Activated CD8-positive, alpha-beta memory T cell treated with anti-CD3 and anti-CD28 coated beads for 48 hours (primary cell): ENCODE measurements at places on chromosomes 3 and 15.

- no peak for DNase-seq
Measured at GRCh38 chr3:149462051-149462450, 12.4 kb upstream of the TM4SF4 start.

GRCh38 chr3:142944342-142944741 lies 19.1 kb downstream of the PAQR9 start:
- DNase-seq: no peak

- DNase-seq: no peak
Measured at GRCh38 chr3:102017784-102018183, 168.5 kb downstream of the NFKBIZ start.

- DNase-seq: no peak
Measured at GRCh38 chr3:72625602-72626337, 222.5 kb downstream of the SHQ1 start.

DNA sequence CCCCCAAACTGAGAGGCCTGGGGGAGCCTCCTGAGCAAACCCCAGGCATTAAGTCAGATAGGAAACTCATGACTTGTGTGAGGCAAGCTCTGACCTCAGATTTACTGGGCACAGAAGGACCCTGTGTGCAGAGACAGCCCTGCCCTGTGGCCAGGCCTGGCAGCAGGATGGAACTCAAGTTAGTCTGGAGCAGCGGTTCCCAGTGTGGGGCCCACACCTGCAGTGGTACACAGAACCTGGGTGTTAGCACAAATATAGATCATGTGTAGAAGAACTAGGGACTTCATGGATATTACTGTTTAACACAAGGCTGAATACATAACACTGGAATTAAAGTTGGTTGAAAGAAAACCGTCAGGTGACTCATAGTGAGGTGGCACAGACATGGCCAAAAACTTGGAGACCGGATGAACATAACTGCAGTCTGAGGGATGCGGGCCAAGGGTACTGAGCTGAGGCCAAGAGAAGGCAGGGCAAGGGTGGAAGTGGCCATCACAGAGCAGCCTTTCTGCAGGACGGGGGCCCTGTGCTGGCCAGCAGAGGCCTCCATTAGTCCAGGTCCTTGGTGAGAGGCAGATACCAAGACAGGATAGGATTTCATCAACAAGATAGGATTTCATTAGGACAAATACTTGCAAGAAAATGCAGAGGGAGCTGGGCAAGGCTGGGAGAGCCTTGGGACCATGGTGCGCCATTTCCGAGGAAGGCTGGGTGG lies 40.9 kb downstream of the IRAK2 start:
- DNase-seq: no peak

GRCh38 chr3:71391361-71391760 lies 192.2 kb downstream of the FOXP1 start:
- DNase-seq: no peak

DNA sequence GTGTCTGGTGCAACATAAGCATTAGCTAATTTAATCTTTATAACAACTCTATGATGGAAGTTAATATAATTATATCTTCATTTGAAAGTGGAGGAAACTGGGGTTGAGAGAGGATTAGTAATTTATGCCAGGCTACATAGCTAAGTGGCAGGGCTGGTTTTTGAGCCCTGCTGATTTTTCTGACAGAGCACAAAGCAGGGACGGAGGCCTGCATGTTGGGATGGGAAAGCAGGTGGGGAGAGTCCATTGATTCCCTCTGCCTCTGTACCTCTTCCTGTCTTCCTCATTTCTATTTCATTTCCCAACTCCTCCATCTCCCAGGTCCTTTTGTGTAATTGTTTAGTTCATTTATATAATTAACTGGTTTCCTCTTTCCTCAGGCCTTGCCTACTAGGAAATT lies 251.6 kb upstream of the ZPLD1 start:
- no peak for DNase-seq

- DNase-seq: no peak
Measured at GRCh38 chr3:127524296-127524896, 66.1 kb downstream of the TPRA1 start.

DNA sequence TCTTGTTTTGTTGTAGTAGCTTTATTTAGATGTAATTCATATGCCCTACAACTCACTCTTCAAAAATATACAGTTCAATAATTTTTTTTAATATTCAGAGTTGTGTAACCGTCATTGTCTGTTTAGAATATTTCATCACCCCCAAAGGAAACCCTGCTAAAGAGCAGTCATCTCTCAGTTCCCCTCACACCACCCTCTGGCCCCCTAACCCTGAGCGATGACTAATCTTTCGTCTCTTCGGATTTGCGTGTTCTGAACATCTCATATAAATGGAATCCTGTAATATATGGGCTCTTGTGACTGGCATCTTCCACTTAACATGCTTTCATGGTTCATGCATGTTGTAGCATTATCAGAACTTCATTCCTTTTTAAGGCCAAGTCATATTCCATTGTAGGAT lies 183.8 kb downstream of the ATG7 start:
- DNase-seq: no peak

GRCh38 chr3:15657016-15657415 lies 55.5 kb downstream of the BTD start:
- no peak for DNase-seq

DNA sequence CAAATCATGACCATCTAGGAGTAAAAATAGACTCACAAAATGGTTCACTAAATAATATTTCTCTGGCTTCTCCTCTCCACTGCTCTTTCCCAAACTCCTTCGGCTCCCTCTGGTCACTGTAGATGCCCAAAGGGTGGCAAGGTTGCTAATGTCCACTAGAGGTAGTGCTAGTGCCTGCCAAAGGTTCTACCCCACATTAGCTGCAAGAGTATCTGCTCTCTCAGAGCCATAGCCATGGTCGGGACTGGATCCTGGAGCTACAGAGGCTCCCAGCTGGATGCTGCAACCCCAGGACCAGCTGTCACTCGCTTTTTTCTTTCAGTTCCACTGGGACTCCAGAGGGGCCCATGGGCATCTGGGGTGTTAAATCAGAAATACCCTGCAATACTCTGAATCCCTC lies 8.5 kb downstream of the HTR3D start:
- no peak for DNase-seq

DNA sequence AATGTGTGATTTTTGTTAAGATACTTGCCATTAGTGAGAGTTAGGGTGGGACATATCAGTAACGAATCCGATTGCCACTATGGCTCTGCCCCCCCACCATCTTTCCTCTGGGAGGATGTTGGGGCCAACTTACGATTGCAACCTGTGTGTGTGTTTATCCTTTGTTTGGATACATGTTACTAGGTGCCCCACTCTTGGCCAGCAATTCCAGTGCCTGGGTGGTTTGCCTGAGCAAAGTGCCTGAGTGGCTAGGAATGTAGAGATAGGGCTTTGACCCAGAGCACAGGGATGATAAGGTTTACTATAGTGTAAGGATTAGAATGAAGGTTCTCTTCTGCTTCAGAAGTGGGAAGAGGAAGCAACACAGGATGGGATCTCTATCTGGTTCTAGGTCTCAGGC lies 231.8 kb downstream of the TP63 start:
- DNase-seq: no peak

DNA sequence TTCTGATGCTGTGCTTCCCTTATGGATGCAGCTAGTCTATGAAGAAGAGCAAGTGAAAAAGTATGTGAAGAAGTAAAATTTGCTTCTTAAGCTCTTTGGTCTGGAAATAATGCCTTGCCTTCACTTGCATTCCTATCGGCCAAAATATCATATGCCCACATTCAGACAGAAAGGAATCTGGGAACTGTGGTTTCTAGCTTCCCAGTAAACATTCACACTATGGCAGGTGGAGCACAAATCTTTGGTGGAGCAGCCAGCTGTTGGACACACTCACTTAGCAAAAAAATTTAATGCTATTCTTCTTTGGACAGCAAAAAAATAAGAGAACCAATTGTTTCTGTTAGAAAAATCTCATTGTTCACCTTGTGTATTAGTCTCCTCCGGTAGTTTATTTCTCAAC lies 12.3 kb upstream of the COL6A6 start:
- no peak for DNase-seq

GRCh38 chr15:52329987-52330386 lies 34.4 kb upstream of the MYO5C start:
- no peak for DNase-seq

DNA sequence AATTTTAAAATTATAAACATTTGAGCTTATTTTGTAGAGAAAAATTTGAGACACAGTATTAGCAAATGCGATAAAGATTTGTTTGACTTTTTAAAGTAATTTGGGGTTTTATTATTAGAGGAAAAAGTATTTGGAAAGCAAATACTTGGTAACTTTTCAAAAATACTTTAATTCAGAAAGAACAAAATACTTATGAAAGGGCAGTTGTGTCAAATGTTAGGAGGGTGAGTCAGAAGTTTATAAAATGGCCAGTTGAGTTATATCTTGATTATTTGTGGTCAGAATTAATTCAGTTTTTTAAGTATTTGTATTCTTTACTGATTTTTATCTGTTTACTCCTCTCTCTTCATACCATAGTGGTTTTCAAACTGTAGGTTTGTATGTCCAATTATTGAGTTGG lies 12.1 kb downstream of the LACTB start:
- no peak for DNase-seq

DNA sequence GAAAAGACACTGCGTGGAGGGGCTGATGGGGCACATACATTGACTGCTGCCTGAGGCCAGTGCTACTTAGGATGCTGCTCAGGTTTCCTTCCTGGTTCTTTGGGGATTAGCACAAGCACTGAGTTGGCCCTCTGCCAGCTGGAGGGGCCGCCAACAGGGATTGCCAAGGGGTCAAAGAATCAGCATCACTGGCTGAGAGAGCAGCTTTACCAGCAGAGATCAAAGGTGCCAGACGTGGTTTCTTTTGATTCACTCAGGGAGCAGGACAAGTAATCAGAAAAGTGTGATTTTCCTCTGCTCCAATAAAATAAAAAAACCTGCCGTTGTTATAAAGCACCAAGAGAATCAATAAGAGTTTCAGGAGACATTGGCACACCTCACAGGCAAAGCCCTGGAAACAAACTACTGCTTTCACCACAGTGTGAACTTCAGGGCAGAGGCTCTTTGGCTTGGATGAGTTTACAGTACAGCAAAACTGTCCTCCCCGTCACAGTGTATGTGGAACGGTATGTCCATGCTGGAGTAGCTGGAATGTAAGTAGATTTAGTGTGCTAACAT lies 45.8 kb upstream of the FSIP1 start:
- DNase-seq: no peak

- no peak for DNase-seq
Measured at GRCh38 chr3:189132839-189133238, 38.9 kb upstream of the TPRG1 start.
